ENCODE measurements at places on chromosomes 4 and X. TPM values are rescaled to one million over a fixed set of nuclear protein-coding genes. Genes with fewer than 3 reads are reported as not detected.

The HSFX3 gene
- not detected for total RNA-seq

The FAM114A1 gene
- 99.2 TPM for total RNA-seq

The PABPC5 gene
- 0.44 TPM for total RNA-seq

DNA sequence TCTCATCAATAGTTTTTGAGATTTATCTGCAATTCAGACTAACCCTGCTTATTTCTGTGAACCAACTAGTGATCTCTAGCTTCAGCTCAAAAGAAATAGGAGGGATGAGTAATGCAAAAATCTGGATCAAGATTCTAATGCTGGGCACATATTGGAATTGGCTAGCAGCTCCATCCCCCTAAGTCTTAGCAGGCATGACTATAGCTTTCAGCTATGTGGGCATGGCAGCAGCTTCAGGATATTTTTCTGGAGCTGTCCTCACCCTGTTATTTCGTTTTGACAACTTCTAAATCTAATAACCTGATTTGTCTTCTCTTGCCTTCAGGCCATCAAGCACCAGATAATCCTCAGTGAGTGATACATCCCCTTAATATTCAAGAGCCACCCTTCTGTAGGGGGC lies 50.8 kb upstream of the GNPDA2 start:
- no peak overlapping the region for H3K27ac ChIP-seq
- H3K36me3 ChIP-seq: no peaks in the 10 kb centered on the region
- no peak for DNase-seq
- H3K4me1 ChIP-seq: no peaks in the 10 kb centered on the region

GRCh38 chr4:155809835-155810234 lies 51.0 kb downstream of the GUCY1B1 start:
- no peak overlapping the region for H3K27ac ChIP-seq
- no peaks in the 10 kb centered on the region for H3K36me3 ChIP-seq
- peaks cover 9% of the 10 kb centered on the region for H3K4me1 ChIP-seq
- H3K27me3 ChIP-seq: no peaks in the 10 kb centered on the region
- DNase-seq: peak; percentile 58
- H3K4me3 ChIP-seq: no peak overlapping the region

- no peak overlapping the region for H3K27ac ChIP-seq
- no peaks in the 10 kb centered on the region for H3K36me3 ChIP-seq
- no peaks in the 10 kb centered on the region for H3K4me1 ChIP-seq
- DNase-seq: no peak
Observed at GRCh38 chr4:137968956-137969678, 273.0 kb downstream of the SLC7A11 start.

GRCh38 chrX:71622576-71623450 lies 4.5 kb upstream of the CXCR3 start:
- no peaks in the 10 kb centered on the region for H3K36me3 ChIP-seq
- peaks cover 11% of the 10 kb centered on the region for H3K4me1 ChIP-seq
- no peak overlapping the region for H3K4me3 ChIP-seq

GRCh38 chrX:30880058-30880457 lies 9.0 kb downstream of the TAB3 start:
- no peak for DNase-seq
- no peak overlapping the region for H3K4me3 ChIP-seq
- H3K27me3 ChIP-seq: no peaks in the 10 kb centered on the region
- no peak overlapping the region for H3K27ac ChIP-seq
- H3K4me1 ChIP-seq: peaks cover 1% of the 10 kb centered on the region

The CFAP47 gene
- not detected for total RNA-seq

GRCh38 chr4:23613782-23614181 lies 276.1 kb downstream of the PPARGC1A start:
- no peaks in the 10 kb centered on the region for H3K36me3 ChIP-seq
- H3K4me1 ChIP-seq: no peaks in the 10 kb centered on the region
- DNase-seq: no peak
- H3K4me3 ChIP-seq: no peak overlapping the region
- H3K27me3 ChIP-seq: no peaks in the 10 kb centered on the region
